ENCODE measurements at places on chromosomes 4 and X. TPM values are rescaled to one million over a fixed set of nuclear protein-coding genes. Genes with fewer than 3 reads are reported as not detected.
A peak's percentile ranks its signal among the peaks of the same experiment; 100 is the strongest.

DNA sequence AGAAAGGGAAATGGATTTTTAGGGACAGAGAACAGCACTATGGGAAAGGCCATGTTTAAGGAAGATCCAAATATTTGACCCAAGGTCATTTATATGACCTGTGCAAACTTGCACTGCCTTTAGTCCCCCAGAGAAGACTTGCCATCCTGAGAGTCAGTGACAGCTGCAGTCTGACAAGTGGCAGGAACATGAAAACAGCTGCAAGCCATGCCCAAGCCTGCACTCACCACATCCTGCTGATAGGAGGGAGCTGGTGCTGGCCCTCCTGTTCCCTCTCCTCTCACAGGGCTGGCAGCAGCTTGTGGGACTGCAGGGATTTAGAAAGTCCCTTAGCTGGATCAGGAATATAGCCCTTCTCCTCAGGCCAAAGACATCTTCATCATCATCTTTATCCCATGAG lies 187.7 kb downstream of the RAP1GDS1 start:
- peak; percentile 30 for DNase-seq

GRCh38 chr4:43244688-43245382 lies 352.3 kb downstream of the GRXCR1 start:
- no peak for DNase-seq

- DNase-seq: no peak
Measured at GRCh38 chr4:89640620-89641366, 196.2 kb downstream of the SNCA start.

- DNase-seq: no peak
Measured at GRCh38 chrX:73930300-73930699, 367.3 kb downstream of the CHIC1 start.

MAMLD1 gene
- 1.6 TPM for total RNA-seq

- no peak for DNase-seq
Measured at GRCh38 chr4:153205757-153206156, 1.5 kb downstream of the TRIM2 start.

- DNase-seq: no peak
Measured at GRCh38 chrX:68692651-68693050, 45.2 kb downstream of the STARD8 start.

DNA sequence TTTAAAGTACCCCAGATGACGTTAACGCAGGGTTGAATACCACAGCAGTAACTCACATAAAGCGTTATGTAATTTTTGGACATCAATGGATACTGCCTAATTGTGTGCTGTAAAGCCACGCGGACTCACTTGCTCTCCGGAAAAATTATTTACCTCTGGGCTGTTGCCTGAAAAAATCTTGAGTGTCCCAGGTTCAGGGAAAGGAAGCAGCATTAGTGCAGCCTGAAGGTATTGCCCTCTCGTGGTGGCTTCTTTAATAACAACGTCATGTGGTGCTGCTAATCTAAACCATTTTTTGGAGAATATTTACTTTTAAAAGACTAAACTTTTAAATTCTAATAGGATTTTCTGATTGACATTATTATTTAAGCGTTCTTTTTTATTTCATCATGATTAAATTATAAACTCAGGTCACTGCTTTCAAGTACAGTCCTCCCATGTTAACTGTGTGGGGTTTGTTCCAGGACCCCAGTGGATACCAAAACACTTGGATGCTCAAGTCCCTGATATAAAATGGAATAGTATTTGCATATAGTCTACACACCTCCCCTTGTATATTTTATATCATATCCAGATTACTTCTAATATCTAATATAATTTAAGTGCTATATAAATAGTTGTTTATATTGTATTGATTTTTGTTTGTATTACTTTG lies 384.8 kb downstream of the FAM133A start:
- DNase-seq: no peak

DNA sequence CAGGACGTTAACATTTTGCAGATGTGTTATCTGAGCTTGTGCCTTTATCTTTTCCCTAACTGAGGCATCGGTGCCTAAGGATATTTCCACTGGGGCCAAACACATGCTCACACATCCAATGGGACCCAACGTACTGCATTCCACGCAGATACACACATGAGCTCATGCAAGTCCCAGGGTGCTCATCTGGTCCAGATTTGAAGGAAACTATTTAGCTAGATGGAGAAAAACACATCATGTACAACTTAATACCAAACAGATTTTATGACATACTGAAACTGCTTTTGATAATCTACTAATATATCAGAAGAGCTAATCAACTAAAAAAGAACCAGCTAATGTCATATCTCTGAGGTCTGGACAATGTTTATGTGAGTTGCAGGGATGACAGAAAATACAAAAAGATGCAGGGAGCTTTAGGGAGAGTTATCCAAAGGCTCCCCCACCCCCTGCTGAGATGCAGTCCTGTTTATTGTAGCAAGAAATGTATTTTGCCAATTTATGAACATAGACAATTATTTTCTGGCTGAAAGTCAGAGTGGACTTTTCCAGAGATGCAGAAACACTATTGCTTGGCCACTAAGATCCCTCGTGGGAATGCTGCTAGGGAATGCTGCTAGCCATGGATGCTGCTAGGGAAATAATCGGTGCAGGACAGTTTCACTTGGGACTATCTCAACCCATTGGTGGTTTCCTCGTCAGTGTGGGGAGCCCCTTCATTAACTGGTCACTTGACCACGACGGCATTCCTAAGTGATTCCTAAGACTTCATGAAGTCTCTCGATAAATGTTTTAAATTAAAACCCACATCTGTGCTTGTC lies 172.8 kb downstream of the SMIM20 start:
- DNase-seq: no peak

DNA sequence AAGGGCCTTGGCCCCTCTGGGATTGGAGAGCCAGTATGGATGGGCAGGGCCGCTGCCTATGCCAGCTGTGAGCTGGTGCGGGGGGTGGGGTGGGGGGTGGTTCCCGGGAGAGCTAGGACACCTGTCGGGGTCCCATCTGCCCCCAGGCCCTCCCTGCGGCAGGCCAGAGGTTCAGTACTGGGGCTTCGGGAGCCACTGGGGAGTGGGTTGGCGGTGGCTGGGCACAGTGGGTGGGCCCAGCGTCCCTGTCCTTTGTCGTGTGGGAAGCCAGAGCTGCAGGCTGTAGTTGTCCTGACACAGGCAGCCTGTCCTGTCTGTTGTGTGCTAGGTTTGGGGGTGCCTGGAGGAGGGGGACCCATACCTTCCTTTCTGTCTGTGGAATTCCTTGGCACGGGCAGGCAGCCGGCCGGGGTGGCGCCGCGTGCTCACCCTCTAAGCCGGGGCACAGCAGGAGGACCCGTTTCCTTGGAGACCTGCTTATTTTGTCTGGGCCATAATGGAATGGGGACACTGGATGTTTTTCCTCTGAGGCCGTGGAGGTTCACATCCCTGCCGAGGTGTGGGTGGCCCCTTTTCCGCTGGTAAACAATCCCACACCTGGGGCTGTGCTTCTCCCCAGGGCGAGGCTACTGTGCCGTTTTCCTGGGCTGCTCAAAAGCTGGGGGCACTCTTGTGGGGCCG lies 14.8 kb downstream of the DOK7 start:
- DNase-seq: no peak

PAGE2B gene
- not detected for total RNA-seq

CWH43 gene
- 0.10 TPM for total RNA-seq

- DNase-seq: no peak
Measured at GRCh38 chr4:145907812-145908211, 30.8 kb downstream of the ZNF827 start.

NKX3-2 gene
- not detected for total RNA-seq

DNA sequence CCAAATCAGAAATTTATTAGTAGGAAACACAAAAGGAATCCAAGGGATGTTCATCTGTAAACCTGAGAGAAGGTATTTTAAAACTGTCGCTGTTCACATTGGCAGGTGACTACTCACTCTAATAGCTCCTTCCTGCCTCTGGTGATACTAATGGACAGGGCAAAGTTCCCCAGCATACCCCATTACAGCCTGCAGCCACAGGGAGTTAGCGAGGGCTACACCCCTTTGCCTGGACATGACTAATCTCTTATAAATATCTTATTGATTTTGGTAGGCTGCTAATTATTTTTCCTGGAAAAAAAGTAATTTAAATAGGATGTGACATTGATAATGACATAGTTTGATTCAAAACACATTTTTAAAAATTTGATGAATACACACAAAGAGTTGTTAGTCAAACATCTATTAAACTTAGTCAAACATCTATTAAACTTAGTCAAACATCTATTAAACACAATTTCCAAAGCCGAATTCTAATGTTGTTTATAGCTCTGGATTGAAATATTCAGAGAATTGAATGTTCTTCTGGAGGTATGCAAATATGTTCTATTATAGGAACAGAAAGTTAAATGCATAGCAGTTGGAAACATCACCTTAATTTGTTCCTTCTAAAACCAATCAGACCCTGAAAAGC lies 83.0 kb upstream of the CBR4 start:
- DNase-seq: no peak

IL3RA gene
- total RNA-seq: 5.9 TPM

LNX1 gene
- total RNA-seq: 11.3 TPM

Data from gastrocnemius medialis (tissue), 4 donors.